ENCODE measurements at places on chromosomes 3 and 15. TPM values are rescaled to one million over a fixed set of nuclear protein-coding genes. Genes with fewer than 3 reads are reported as not detected.

Gene ISLR2
- total RNA-seq = not detected

Gene CKMT1B
- 0.54 TPM for total RNA-seq

Gene SKOR1
- total RNA-seq = 0.79 TPM

Gene NUP210
- total RNA-seq = not detected

Gene WDR93
- 0.39 TPM for total RNA-seq

Gene FETUB
- total RNA-seq = not detected

Gene TGM4
- 16.5 TPM for total RNA-seq

Gene CRABP1
- total RNA-seq = not detected

Gene GASK1A
- total RNA-seq = 24.3 TPM

Gene SV2B
- total RNA-seq = not detected

Gene ADAMTS7
- 3.5 TPM for total RNA-seq

Gene FAM162A
- 4.9 TPM for total RNA-seq

Gene TM4SF4
- total RNA-seq = not detected

Gene KBTBD13
- total RNA-seq = not detected

Gene THUMPD3
- total RNA-seq = 29.4 TPM

Gene TMIE
- total RNA-seq = 0.22 TPM

Gene GPR87
- 27.1 TPM for total RNA-seq

Gene FEZF2
- total RNA-seq = not detected

Gene FAM43A
- total RNA-seq = 0.39 TPM

Gene TMEM158
- total RNA-seq = under 0.01 TPM

Gene A4GNT
- not detected for total RNA-seq

Gene TMEM212
- total RNA-seq = not detected

Gene TNIK
- total RNA-seq = 6.3 TPM

Gene CYP11A1
- 1.6 TPM for total RNA-seq

Gene ISL2
- total RNA-seq = not detected

All from placental epithelial cell (primary cell).